Activated CD8-positive, alpha-beta T cell treated with anti-CD3 and anti-CD28 coated beads, Interleukin-2, amount 10 ng/mL, durations not matched to agents 7 days and 5 days (primary cell): ENCODE measurements at places on chromosomes 1 and 21. TPM values are rescaled to one million over a fixed set of nuclear protein-coding genes. Genes with fewer than 3 reads are reported as not detected.
A peak's percentile ranks its signal among the peaks of the same experiment; 100 is the strongest.

GRCh38 chr1:230682882-230683610 is 30.9 kb downstream of the AGT start:
- no peak overlapping the region for H3K27ac ChIP-seq
- DNase-seq: no peak
- peaks cover 43% of the 10 kb centered on the region for H3K36me3 ChIP-seq
- peaks cover 9% of the 10 kb centered on the region for H3K4me1 ChIP-seq
- no peak overlapping the region for H3K4me3 ChIP-seq

Gene LEFTY2
- not detected for total RNA-seq

Gene RGS13
- not detected for total RNA-seq

GRCh38 chr1:202210385-202210784 is 16.8 kb downstream of the LGR6 start:
- no peak overlapping the region for H3K27ac ChIP-seq
- H3K27me3 ChIP-seq: peaks cover 40% of the 10 kb centered on the region
- peak; percentile 37 for DNase-seq
- no peaks in the 10 kb centered on the region for H3K36me3 ChIP-seq

DNA sequence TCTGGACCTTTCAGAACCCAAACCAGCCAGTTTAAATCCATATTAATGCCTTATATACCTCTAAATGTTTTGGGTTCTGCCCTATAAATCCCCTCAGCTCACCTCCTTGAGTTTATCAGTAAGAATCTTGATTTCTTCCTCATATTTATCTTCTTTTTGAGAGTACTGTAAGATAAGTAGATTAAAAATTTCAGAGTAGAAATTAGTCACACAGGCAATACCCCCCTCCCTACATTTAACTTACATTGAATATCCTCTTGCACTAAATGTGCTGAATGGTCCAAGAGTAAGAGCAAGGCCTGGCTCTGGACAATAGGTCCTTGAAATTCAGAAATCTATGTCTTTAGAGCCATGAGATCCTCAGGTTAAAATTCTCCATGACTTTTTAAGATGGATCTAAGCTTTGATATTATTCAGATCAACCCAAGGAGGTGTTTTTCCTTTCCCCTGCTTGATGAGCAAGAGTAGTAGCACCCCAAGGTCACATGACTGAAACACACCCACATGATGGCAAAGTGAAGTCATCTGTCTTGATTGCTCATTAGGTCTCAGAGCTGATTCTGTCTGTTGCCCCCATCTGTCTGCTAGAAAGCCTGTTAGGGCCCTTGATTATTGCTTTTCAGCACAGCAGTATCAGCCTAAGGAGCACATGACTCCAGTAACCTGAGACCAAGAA is 15.8 kb upstream of the NUP210L start:
- no peak for DNase-seq
- no peaks in the 10 kb centered on the region for H3K27me3 ChIP-seq
- peaks cover 34% of the 10 kb centered on the region for H3K4me1 ChIP-seq
- no peak overlapping the region for H3K4me3 ChIP-seq
- peak overlapping the region; percentile 43 for H3K27ac ChIP-seq

DNA sequence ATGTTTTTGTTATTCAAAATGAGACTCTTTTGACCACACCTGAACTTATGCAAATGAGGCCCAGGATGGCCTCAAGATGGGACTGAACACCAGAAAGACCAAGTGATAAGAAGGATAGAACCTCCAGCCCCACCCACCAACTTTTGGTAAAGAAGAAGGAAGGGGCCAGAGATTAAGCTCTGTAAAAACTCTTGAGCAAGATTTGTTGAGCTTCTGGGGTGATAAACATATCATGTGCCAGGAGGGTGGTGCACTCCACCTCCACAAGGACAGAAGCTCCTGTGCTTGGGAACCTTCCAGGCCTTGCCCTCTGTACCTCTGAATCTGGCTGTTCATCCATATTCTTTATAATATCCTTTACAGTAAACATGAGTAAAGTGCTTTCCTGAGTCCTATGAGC is 5.3 kb downstream of the RSPH1 start:
- H3K36me3 ChIP-seq: no peaks in the 10 kb centered on the region
- peaks cover 40% of the 10 kb centered on the region for H3K27me3 ChIP-seq
- no peak for DNase-seq
- H3K27ac ChIP-seq: no peak overlapping the region
- H3K4me1 ChIP-seq: peaks cover 10% of the 10 kb centered on the region

Gene FALEC
- not detected for total RNA-seq

Gene HSF2BP
- 0.18 TPM for total RNA-seq

Gene KRTAP13-2
- not detected for total RNA-seq

DNA sequence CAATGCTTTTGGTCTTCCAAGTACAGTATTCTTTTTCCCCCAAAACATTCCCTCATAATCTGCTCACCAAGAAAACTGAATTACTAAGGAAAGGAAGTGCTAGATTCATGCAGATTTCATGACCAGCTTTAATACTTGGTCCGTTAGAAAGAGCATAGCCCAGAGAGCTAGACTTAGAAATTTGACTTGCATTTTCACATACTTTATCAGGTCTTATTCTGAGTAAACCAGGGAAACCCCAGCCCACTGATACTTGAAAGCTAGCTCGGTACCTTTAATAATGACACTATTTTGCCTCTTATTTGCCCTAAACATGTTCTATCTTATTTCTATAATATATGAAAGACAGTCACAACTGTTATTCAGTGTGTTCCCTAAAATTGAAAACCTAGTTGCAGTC is 204.5 kb downstream of the TTLL7 start:
- DNase-seq: no peak
- H3K4me3 ChIP-seq: no peak overlapping the region
- H3K36me3 ChIP-seq: no peaks in the 10 kb centered on the region
- H3K27ac ChIP-seq: no peak overlapping the region
- no peaks in the 10 kb centered on the region for H3K4me1 ChIP-seq

Gene AQP10
- total RNA-seq: not detected

- H3K36me3 ChIP-seq: peaks cover 41% of the 10 kb centered on the region
- peaks cover 75% of the 10 kb centered on the region for H3K4me1 ChIP-seq
- H3K27me3 ChIP-seq: no peaks in the 10 kb centered on the region
- peak overlapping the region; percentile 93 for H3K4me3 ChIP-seq
Measured at GRCh38 chr1:207868251-207868773, 42.6 kb downstream of the CD34 start.

GRCh38 chr1:229028544-229028943 is 242.4 kb upstream of the RAB4A start:
- H3K27ac ChIP-seq: peak overlapping the region; percentile 61
- no peak for DNase-seq
- H3K4me1 ChIP-seq: peaks cover 29% of the 10 kb centered on the region
- no peak overlapping the region for H3K4me3 ChIP-seq
- H3K36me3 ChIP-seq: no peaks in the 10 kb centered on the region

Gene ELOVL1
- total RNA-seq: 71.0 TPM
